Peyer's patch (tissue), 4 donors: ENCODE measurements at places on chromosomes 2 and 18. TPM values are rescaled to one million over a fixed set of nuclear protein-coding genes. Genes with fewer than 3 reads are reported as not detected.

HNRNPA3 gene
- 61.0 TPM for total RNA-seq

DLX1 gene
- total RNA-seq = not detected

GRCh38 chr18:24227977-24228666, 89.3 kb downstream of the CABYR start:
- DNase-seq = no peak

GRCh38 chr2:223056701-223057418, 4.9 kb downstream of the KCNE4 start:
- DNase-seq = no peak

DNA sequence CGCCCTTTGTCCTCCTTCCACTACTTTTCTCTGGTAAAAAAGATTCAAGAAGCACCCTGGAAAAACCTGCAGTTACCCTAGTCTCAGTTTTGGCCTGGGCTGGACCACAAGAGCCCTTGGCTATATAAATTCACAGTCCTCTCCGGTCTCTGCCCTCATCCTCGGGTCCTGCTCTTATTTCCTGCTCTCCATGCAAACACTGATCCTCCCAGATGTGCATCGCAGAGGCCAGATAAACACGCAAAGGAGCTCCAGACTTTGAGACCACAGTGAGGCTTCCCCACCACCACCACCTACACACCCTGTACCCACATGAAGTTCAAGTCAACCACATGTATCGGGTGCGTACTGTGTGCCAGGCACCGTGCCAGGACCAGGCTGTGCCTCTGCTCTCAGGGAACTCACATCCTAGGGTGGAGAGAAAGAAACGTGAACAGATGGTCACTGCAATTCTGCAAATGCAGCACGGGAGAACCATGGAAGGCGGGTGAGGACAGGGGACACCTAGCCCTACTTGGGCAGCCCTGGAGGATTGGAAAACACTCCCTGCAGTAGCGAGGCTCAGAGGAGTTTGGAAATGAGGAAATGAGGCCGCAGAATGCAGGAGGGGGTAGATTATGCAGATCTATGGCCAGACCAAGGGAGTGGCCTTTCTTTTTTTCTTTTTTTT, 7.4 kb downstream of the CTDSP1 start:
- DNase-seq = peak; percentile 90
